ENCODE measurements at places on chromosomes 6 and 20. TPM values are rescaled to one million over a fixed set of nuclear protein-coding genes. Genes with fewer than 3 reads are reported as not detected.

- no peak overlapping the region for H3K4me3 ChIP-seq
- H3K27ac ChIP-seq = no peak overlapping the region
- no peak for DNase-seq
- peaks cover 8% of the 10 kb centered on the region for H3K36me3 ChIP-seq
- no peaks in the 10 kb centered on the region for H3K27me3 ChIP-seq
Observed at GRCh38 chr20:10634683-10635411, 39.0 kb downstream of the JAG1 start.

DNA sequence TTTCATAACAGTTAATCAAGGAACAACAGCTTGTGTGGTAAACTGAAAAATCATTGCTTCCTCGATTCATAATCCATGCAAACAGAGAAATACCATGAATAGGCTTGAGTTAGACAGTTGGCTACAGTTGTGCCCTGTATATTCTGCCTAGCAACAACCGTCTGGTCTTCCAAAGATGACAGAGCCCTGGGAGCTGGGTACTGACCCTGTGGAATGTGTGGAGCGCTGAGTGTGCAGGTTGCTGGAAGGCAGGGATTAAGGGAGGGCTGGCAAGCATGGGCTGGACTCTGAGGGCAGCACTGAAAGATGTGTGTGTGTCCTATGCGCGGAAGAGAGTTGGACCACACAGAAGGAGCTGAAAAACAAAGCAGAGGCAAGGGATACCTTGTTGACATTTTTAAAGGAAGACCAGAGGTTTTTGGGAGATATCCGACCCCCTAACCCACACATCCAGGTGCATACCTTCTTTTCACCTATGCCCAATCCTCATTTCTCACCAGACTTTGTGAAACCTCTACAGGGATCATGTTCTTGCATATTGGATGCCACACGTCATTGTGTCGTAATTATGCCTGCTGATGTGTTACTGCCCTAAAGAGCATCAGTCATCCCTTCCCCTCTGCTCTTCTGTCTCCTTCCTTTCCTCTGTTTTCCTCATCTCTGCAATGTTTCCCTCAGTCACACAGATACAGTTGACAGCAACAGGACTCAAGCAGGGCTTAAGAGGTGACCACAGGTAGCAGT is 58.2 kb upstream of the VGLL2 start:
- no peak for DNase-seq
- H3K27ac ChIP-seq = no peak overlapping the region
- H3K4me3 ChIP-seq = no peak overlapping the region
- H3K27me3 ChIP-seq = no peaks in the 10 kb centered on the region

GRCh38 chr20:61391812-61392520 is 139.9 kb downstream of the CDH4 start:
- no peak overlapping the region for H3K4me3 ChIP-seq
- no peaks in the 10 kb centered on the region for H3K36me3 ChIP-seq
- H3K27ac ChIP-seq = no peak overlapping the region
- DNase-seq = no peak

- no peaks in the 10 kb centered on the region for H3K36me3 ChIP-seq
- no peaks in the 10 kb centered on the region for H3K27me3 ChIP-seq
- H3K4me1 ChIP-seq = peaks cover 3% of the 10 kb centered on the region
- peak; percentile 36 for DNase-seq
- H3K27ac ChIP-seq = no peak overlapping the region
- no peak overlapping the region for H3K4me3 ChIP-seq
Observed at GRCh38 chr6:4924661-4925271, 79.1 kb downstream of the RPP40 start.

TNNC2 gene
- total RNA-seq = not detected

Data from lung (tissue), 17 donors.